Adrenal gland (tissue), 19 donors: ENCODE measurements at places on chromosomes 13 and 19.

DNA sequence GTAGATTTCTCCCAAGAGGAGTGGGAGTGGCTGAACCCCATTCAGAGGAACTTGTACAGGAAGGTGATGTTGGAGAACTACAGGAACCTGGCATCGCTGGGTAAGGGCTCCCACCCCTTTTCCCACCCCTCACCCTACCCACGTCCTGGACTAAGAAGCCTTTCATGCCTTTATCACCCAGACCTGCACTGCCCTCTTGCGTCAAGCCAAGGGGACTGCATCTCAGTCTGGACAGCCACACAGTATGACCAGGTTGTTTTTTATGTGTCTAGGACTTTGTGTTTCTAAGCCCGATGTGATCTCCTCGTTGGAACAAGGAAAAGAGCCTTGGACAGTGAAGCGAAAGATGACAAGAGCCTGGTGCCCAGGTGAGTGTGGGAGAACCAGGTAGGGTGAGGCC lies 8.8 kb downstream of the ZFP28 start:
- no peaks in the 10 kb centered on the region for H3K27me3 ChIP-seq
- peaks cover 36% of the 10 kb centered on the region for H3K36me3 ChIP-seq
- H3K4me3 ChIP-seq, result no peak overlapping the region
- H3K27ac ChIP-seq, result no peak overlapping the region
- no peak for DNase-seq

- no peak for DNase-seq
- H3K4me3 ChIP-seq, result no peak overlapping the region
- H3K4me1 ChIP-seq, result no peaks in the 10 kb centered on the region
- no peaks in the 10 kb centered on the region for H3K27me3 ChIP-seq
- no peaks in the 10 kb centered on the region for H3K36me3 ChIP-seq
- H3K27ac ChIP-seq, result no peak overlapping the region
Measured at GRCh38 chr13:100039740-100040139, 49.2 kb upstream of the PCCA start.

DNA sequence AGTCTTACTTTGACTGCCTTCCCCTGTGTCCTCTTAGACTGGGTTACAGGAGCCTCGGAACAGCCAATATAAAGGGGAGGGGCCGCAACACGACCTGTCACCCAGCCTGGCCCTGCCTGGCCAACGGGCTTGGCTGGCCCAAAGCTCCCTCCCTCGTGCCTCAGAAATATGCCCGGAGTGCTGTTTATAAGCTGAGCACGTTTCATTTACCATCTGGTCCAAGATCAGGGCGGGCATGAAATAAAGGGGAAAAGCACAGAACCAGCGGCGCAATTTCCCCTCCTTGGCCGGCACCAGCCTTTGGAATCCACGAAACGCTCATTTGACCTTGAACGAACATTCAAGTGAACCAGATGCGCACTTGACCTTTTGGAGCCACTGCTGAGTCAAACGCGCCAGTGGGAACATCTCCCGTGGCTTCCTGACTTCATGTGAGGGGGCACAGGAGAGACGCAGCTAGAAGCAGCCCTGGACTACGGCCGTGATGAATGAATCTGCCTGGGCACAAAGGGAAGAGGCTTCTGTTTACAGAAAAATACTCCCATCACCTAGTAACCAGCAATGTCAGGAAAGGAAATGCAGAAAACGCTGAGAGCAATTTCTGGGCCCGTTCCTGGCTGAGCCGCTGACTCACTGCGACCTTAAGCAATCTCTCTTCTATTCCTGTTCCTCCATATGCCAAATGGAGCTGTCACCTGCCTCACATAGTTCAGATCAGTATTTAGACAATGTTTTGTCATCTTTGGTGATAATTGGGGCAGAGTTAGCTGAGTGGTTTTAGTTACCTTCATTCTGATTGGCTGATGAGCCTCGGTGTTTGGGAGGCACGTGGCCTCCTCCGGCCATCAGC lies 53.3 kb downstream of the RFX2 start:
- no peaks in the 10 kb centered on the region for H3K36me3 ChIP-seq
- peak overlapping the region; percentile 84 for H3K27ac ChIP-seq
- peaks cover 25% of the 10 kb centered on the region for H3K4me1 ChIP-seq
- no peaks in the 10 kb centered on the region for H3K27me3 ChIP-seq
- peak; percentile 74 for DNase-seq

- no peak for DNase-seq
- H3K4me3 ChIP-seq, result no peak overlapping the region
- no peaks in the 10 kb centered on the region for H3K27me3 ChIP-seq
- H3K4me1 ChIP-seq, result peaks cover 19% of the 10 kb centered on the region
Measured at GRCh38 chr13:40228496-40228895, 437.9 kb downstream of the FOXO1 start.

DNA sequence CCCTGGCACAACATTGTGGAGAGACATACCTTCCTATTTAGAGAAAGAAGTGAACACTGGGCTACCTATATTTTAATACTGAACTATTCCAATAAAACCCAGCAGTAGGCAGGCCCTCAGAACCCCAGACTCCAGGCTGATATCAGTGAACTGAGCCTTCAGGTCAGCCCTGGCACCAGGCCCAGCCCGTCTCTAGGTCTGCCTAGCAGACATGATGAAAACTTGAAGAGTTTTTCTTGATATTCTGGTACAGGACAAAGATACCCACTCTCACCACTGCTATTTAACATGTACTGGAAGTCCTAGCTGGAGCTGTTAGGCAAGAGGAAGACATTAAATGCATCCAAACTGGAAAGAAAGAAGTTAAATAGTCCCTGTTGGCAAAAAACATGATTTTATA lies 396.6 kb upstream of the SPRY2 start:
- H3K36me3 ChIP-seq, result no peaks in the 10 kb centered on the region
- no peak overlapping the region for H3K4me3 ChIP-seq
- no peaks in the 10 kb centered on the region for H3K27me3 ChIP-seq
- no peaks in the 10 kb centered on the region for H3K4me1 ChIP-seq
- H3K27ac ChIP-seq, result no peak overlapping the region

- no peaks in the 10 kb centered on the region for H3K36me3 ChIP-seq
- no peaks in the 10 kb centered on the region for H3K4me1 ChIP-seq
- H3K4me3 ChIP-seq, result no peak overlapping the region
Measured at GRCh38 chr13:88022431-88023208, 351.4 kb downstream of the SLITRK5 start.

- no peaks in the 10 kb centered on the region for H3K27me3 ChIP-seq
- H3K4me3 ChIP-seq, result no peak overlapping the region
- H3K27ac ChIP-seq, result no peak overlapping the region
- no peaks in the 10 kb centered on the region for H3K36me3 ChIP-seq
Measured at GRCh38 chr19:15149737-15150136, 42.5 kb downstream of the SYDE1 start.

DNA sequence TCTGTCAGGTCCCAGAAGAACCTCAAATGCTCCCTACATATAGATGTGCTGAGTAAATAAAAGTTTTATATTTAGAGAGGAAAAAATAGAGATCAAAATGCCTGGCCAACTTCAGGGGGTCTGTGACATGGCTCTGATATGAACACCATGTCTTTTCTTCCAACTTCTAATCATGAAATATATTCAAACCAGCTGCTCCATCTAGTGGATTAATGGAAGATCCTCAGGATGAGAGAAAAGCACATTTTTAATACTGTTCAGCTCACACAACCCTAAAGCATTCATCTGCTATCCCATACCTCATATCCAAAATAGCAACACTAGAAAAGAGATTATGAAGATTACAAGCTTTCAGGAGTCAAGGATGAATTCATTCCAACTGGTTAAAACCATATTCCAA lies 56.0 kb upstream of the DOCK9 start:
- H3K4me1 ChIP-seq, result peaks cover 4% of the 10 kb centered on the region
- H3K27me3 ChIP-seq, result no peaks in the 10 kb centered on the region
- H3K36me3 ChIP-seq, result no peaks in the 10 kb centered on the region
- no peak overlapping the region for H3K27ac ChIP-seq
- H3K4me3 ChIP-seq, result no peak overlapping the region

GRCh38 chr19:16330806-16331690 lies 6.4 kb downstream of the KLF2 start:
- no peak for DNase-seq
- H3K36me3 ChIP-seq, result peaks cover 18% of the 10 kb centered on the region
- peaks cover 18% of the 10 kb centered on the region for H3K4me1 ChIP-seq
- H3K4me3 ChIP-seq, result no peak overlapping the region
- H3K27ac ChIP-seq, result no peak overlapping the region

DNA sequence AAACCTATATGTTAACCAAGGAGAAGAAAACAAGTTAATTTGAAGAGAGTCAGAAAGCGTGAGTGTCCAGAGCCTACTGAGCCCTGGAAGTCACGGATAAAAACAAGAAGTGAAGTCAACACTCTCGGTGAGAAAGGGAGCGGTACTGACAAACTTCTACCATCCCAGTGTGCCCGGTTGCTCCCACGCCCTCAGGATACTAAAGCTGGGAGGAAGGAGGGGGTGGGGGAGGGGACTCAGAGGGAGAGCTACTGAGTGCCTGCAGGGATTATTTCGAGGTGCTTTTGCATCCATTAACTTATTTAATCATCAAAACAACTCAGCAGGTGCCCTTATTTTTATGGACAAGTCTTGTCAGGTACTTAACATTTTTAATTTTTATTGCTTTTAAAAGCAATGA lies 166.2 kb downstream of the ZIC5 start:
- no peak overlapping the region for H3K27ac ChIP-seq
- H3K4me1 ChIP-seq, result no peaks in the 10 kb centered on the region
- H3K4me3 ChIP-seq, result no peak overlapping the region
- no peak for DNase-seq

DNA sequence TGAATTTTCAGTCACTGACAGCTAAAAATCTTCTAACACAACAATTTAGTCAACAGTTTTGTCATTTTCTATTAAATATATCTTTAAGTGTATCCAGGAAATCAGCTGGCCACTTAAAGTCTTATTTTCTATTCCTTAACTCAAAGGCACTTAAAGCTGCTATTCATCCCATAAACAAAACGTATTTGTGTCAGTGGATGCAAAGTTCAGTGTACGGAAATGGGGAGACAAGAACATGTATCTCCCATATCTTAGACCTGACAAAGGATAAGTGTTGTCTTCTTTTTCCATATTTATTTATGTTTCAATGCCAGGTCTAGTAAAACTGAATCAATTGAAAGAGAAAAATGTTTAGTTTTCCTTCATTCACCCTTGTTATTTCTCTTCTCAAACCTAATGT lies 409.8 kb upstream of the KLHL1 start:
- H3K4me3 ChIP-seq, result no peak overlapping the region
- H3K27ac ChIP-seq, result no peak overlapping the region
- DNase-seq, result no peak
- H3K27me3 ChIP-seq, result no peaks in the 10 kb centered on the region
- H3K4me1 ChIP-seq, result no peaks in the 10 kb centered on the region

- peaks cover 5% of the 10 kb centered on the region for H3K4me1 ChIP-seq
- no peak overlapping the region for H3K27ac ChIP-seq
- H3K27me3 ChIP-seq, result peaks cover 11% of the 10 kb centered on the region
- peak; percentile 48 for DNase-seq
- H3K4me3 ChIP-seq, result no peak overlapping the region
Measured at GRCh38 chr19:35869327-35870123, 1.2 kb downstream of the APLP1 start.

- no peak overlapping the region for H3K4me3 ChIP-seq
- DNase-seq, result no peak
- H3K27me3 ChIP-seq, result no peaks in the 10 kb centered on the region
- H3K4me1 ChIP-seq, result no peaks in the 10 kb centered on the region
- no peak overlapping the region for H3K27ac ChIP-seq
Measured at GRCh38 chr13:88217372-88217771, 546.2 kb downstream of the SLITRK5 start.

DNA sequence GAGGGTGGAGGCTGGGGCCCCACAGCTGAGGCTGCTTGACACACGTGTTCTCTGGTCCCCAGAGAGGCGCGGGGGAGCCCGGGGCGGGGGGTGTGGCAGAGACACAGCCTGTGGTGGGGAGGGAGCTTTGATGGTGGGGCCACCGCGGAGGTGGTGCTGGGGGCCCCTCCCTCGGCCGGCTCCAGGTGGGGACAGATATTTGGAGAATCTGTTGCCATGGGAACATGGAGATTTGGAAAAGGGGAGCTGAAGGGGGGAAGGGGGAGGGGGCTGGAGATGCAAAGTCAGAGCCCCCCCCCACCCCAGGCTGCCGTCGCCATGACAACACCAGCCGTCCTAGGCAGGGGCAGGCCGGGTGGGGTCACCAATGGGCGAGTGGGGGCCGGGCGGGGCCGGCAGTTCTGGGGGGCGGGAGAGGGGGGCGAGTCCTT lies 1.2 kb downstream of the PRKCG start:
- H3K36me3 ChIP-seq, result no peaks in the 10 kb centered on the region
- no peak overlapping the region for H3K4me3 ChIP-seq
- no peak overlapping the region for H3K27ac ChIP-seq
- DNase-seq, result no peak
- H3K4me1 ChIP-seq, result no peaks in the 10 kb centered on the region
- peaks cover 30% of the 10 kb centered on the region for H3K27me3 ChIP-seq

DNA sequence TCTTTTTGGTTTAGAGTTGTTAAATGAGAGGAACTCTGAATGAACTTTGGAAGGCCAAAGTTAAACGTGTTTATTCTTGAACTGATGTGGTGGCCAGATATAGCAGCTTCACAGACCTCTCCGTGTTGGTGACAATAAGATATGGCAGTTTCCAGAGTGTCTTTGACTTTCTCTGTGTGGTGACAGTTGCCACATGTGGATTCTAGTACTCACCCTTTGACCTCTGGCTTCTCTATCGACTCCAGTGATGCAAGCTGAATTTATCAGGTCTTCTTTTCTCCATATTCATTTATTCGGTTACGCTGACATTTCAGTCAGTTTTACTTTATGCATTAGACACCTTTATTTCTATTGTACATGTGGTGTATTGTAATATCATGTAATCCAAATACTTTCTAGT lies 1469.5 kb downstream of the SLITRK1 start:
- H3K27me3 ChIP-seq, result no peaks in the 10 kb centered on the region
- no peak overlapping the region for H3K27ac ChIP-seq
- H3K4me1 ChIP-seq, result no peaks in the 10 kb centered on the region
- no peak for DNase-seq
- no peaks in the 10 kb centered on the region for H3K36me3 ChIP-seq
- no peak overlapping the region for H3K4me3 ChIP-seq

DNA sequence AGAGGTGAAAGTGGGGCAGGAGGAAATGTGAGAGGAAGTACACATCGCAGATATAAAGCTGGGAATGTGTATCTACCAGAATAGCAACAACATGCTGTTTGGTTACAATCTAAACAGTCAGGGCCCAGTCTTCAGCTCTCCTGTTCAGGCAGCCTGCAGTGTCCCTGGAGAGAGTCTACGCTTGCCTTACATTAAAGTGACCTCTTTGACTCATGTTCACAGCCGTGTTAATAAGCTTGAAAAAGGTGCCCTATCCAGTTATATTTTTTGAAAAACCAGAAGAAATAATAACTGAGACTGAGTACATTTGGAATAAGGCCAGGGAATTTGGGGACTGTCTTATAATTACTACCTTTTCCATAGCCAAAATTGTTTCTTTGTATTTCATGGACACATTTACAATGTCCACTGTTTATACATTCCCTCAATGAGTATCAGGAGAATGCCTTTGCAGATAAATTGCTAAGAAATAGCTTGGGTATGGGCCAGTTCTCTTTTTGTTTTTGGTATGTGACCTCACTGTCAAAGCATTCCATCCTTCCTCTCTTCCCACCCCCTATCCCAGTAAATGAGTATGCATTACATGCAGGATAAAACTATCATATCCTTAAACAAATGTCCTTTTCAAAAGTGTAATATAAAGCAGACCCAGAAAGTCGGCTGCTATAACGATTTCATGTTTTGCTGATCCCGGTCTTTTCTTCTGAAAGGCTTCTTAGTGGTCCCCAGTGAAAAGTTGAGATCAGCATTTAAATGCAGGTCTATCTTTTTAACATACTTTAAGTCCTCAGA lies 82.6 kb downstream of the PCDH9 start:
- no peaks in the 10 kb centered on the region for H3K27me3 ChIP-seq
- no peak overlapping the region for H3K4me3 ChIP-seq
- no peak for DNase-seq
- H3K36me3 ChIP-seq, result no peaks in the 10 kb centered on the region
- H3K4me1 ChIP-seq, result no peaks in the 10 kb centered on the region
- no peak overlapping the region for H3K27ac ChIP-seq
